ENCODE measurements at places on chromosomes 7 and 10. TPM values are rescaled to one million over a fixed set of nuclear protein-coding genes. Genes with fewer than 3 reads are reported as not detected.

CDHR1 gene
- total RNA-seq: 0.29 TPM

ANKRD7 gene
- 0.66 TPM for total RNA-seq

EPHB6 gene
- total RNA-seq: 7.0 TPM

TRAPPC14 gene
- 44.0 TPM for total RNA-seq

HSPA12A gene
- not detected for total RNA-seq

HGF gene
- total RNA-seq: not detected

RBP3 gene
- total RNA-seq: not detected

MRLN gene
- not detected for total RNA-seq

SFTPA2 gene
- total RNA-seq: not detected

SPDYE2 gene
- total RNA-seq: 0.31 TPM

ATP6V0E2 gene
- 92.9 TPM for total RNA-seq

ZNF503 gene
- not detected for total RNA-seq

TMEM178B gene
- 0.10 TPM for total RNA-seq

AKR1C8 gene
- total RNA-seq: not detected

FLNC gene
- total RNA-seq: not detected

CCL24 gene
- total RNA-seq: not detected

NPFFR1 gene
- total RNA-seq: not detected

BTBD16 gene
- not detected for total RNA-seq

LIPM gene
- not detected for total RNA-seq

SEM1 gene
- 52.1 TPM for total RNA-seq

KIF20B gene
- total RNA-seq: 68.9 TPM

HOXA4 gene
- not detected for total RNA-seq

MNX1 gene
- total RNA-seq: not detected

CYP3A4 gene
- total RNA-seq: not detected

IL2RA gene
- total RNA-seq: 177 TPM

SMURF1 gene
- 10.4 TPM for total RNA-seq

CTNNA3 gene
- total RNA-seq: 2.6 TPM

FGFBP3 gene
- total RNA-seq: 1.0 TPM

GIMAP6 gene
- total RNA-seq: 93.3 TPM

FAM25G gene
- total RNA-seq: not detected

BLVRA gene
- total RNA-seq: 29.2 TPM

AZGP1 gene
- not detected for total RNA-seq

UROS gene
- total RNA-seq: 42.3 TPM

STK31 gene
- not detected for total RNA-seq

TET1 gene
- total RNA-seq: 3.2 TPM

SPOCK2 gene
- 268 TPM for total RNA-seq

UNCX gene
- not detected for total RNA-seq

RTKN2 gene
- total RNA-seq: 2.2 TPM

MBL2 gene
- not detected for total RNA-seq

GPC2 gene
- total RNA-seq: 8.2 TPM

GOLGA7B gene
- 11.0 TPM for total RNA-seq

OPN1SW gene
- total RNA-seq: not detected

MOGAT3 gene
- not detected for total RNA-seq

MMRN2 gene
- total RNA-seq: not detected

SPDYE5 gene
- total RNA-seq: not detected

CDNF gene
- total RNA-seq: 0.89 TPM

NRP1 gene
- 0.23 TPM for total RNA-seq
